ENCODE measurements at places on chromosomes 1 and 21.
A peak's percentile ranks its signal among the peaks of the same experiment; 100 is the strongest.

DNA sequence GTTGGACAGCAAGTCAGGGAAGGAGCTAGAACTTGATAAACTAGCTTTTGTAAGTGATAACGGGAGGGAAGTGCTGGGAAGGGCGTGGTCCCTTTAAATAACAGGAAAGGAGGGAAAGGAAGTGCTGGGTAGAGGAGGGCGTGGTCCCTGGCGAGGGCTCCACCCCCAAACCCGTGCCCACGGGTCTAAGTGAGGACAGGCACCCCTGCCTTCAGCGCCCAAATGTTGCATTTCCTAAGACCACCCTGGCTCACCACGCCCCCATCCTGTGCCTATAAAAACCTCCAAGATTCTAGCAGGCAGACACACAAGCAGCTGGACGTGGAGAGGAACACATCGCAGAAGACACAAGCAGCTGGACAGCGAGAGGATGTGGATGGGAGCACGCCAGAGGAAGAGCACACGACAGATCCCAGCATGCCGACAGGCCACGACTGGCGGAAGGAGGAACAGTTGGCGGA is 58.5 kb downstream of the PALMD start:
- DNase-seq = peak; percentile 15

GRCh38 chr1:36408479-36408878 is 10.8 kb upstream of the LSM10 start:
- DNase-seq = peak; percentile 40

DNA sequence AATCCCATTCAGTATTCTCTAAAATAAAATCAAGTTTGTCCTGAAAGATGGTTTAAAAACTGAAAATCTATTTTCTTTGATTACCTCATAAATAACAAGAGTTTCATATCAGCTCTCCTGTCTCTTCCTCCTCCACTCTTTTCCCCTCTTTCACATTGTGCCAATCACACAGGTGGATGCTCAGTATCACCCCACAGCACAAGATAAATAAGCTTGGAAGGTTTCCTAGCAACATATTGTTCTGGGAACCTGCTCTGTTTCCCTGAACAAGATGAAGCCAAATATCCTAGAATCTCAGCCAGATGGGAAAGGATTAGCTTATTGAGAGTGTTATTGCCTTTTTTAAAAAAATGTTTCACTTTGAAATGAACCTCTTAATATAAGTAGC is 45.7 kb upstream of the CACYBP start:
- DNase-seq = no peak

DNA sequence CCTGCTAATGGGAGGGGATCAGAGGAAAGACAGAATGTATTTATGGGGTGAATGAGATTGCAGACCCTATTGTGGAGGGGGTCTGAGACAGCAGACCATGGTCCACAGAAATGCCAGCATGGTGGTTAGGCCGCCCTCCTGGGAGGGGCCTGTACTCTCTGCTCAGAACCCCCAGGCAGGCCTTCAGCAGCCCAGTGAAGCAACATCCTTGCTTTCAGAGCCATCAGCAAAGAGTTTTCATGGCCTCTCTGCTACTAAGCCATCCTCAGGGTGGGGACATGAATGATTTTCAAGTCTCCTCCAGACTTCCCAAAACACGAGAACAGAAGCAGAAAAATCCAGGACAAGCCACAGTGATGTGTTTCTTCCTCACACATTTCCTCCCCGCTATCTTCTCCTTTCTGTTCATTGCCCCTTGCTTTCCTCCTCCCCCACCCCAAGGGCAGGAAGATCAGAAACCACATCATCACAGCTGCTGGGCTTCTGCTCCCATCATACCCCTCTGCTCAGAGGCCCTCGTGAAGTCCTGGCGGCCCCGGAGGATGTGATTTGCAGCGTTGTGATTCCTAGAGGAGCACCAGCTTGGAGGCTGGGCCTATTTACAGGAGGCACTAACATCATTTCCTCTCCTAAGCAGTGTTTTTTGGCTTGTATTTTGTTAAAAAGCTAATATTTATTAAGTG is 48.0 kb downstream of the ABCA4 start:
- no peak for DNase-seq

GRCh38 chr21:35475009-35475408 is 425.9 kb upstream of the RUNX1 start:
- DNase-seq = no peak

- DNase-seq = peak; percentile 45
Observed at GRCh38 chr1:77538956-77539518, 143.4 kb downstream of the ZZZ3 start.

DNA sequence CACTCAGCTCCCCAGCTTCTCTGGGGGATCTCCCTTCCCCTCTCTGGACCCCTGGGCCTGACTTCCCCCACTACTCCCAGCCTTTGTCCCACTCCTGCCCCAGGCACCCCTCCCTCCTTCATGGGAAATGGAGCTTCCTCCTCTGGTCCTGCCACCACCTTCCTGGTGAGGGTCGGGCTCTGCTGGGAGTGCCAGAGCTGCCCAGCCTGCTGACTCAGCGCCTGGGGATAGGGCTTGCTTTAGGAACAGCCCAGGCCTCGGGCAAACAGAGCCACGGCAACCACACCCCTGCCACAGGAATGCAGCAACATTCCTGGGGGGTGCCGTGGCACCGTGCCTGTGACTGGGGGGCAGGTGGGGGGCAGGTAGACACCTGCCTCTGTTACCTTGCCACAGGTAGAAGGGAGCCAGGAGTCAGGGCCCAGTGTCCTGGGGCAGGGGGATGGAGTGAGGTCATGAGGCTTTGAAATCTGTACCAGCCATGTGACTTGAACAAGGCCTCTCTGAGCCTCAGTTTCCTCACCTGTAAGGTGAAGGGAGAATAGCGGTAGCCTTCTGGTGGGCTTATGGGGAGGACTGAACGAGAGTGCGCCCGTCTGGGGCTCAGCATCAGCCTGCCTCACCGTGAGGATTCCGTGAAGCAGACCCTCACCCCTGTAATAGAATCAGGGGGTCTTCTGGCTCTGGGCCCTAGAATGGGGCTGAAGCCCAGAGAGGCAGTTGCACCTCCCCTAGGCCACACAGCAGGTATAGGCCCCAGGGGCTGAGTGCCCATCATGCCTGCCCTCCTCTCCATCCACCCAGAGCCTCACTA is 17.8 kb upstream of the EPHA2 start:
- peak; percentile 75 for DNase-seq

DNA sequence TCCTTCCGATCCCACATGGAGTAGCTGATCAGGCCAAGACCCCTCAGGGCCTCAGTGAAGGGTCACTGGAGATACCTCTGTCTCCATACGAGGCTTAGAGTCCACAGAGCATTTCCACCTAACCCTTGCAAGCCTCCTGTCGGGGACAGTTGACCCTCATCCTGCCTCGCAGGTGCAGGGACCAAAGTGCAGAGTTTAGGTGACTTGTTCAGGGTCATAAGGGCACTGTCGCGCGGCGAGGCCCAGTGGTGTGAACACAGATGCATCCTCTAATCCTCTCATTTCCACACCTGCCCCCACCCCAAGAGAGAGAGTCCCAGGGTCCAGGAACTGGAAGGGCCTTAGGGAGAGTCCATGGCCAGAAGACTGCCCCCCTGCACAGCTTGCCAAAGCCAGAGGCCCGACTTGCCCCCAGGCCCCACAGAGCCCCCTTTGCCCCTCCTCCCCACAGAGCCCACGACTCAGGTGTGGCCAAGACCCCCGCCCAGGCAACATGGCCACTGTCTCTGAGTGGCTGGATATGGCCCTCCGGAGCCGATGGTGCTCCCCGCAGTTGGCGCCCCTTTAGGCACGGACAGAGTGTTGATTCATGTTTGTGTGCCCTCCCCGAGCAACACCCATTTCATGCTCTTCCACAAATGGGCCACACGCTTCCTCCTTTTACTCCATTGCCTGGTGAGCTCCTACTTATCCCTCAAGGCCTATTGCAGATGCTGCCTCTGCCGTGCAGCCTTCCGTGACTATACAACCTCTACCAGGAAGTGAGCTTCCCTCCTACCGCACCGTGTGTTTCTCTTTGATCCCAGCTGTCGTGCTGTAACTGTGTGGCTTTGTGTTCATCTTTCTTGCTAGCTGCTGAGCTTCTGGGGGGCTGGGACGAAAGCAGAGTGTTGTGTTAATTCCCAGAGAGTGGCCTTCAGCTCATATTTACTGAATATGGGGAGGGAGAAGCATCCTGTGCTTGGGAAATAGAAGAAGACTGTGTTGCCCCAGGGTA is 1.7 kb downstream of the TRPM2 start:
- no peak for DNase-seq

DNA sequence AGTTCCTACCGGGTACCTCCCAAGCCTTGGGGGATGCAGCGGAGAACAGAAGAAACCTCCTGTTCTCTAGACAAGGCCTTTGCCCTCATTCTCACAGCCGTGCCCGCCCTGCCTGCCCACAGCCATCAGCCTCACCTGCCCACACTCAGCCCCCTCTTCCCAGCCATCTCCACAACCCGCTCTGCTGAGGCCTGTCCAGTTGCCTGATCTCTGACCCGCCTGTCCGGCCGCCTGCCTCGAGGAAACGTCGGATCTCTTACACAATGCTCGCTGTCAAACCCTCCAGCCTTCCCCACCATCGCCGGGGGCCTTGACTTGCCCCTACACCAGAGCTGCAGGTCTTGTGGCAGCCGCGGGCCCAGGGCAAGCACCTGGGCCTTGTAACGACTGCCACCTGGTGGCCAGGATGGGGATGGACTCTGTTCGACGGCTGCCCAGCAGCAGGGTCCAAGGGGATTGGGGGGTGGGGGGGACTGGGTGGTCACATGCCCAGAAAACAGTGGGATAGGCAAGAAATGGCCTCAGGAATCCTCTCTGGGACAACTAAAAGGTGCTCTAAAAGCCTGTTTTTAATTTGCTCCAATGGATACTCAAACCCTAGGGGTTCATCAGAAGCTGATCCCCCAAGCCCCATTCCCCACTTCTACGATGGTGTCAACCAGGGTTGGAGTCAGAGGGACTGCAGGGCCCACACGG is 31.0 kb downstream of the SLC45A1 start:
- peak; percentile 57 for DNase-seq

DNA sequence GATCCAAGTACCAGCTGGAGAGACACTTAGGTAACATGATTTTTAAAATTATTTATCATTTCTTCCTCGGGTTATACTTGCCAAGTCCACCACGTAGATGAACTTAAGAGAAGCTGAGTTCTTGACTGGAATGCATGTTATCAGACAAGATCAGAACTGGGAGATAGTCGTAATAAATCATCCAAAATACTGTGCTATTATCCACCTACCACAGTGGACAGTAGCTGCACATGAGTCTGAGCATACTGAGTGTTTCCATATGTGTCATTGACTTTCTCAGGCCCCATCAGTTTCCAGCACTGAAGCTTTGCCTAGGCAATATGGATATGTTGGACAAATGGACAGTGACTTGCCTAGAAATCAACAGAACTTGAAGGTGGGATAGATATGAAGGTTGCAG is 77.9 kb upstream of the RRP15 start:
- no peak for DNase-seq

DNA sequence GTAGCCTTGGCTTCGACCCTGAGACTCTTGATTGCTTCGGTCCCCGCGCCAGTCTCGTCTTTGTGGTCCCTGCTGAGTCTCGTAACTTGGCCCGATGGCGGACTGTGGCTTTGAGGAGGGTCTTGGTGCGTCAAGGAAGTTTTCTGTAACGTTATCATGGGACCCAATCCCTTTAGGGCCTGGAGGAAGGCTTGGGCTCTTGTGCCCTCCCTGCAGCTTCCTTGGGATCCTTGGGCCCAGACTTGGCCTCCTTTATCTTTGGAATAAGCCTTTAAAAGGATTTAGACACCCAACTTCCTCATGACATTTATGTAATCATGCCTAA is 371 bp downstream of the ZMPSTE24 start:
- DNase-seq = no peak

DNA sequence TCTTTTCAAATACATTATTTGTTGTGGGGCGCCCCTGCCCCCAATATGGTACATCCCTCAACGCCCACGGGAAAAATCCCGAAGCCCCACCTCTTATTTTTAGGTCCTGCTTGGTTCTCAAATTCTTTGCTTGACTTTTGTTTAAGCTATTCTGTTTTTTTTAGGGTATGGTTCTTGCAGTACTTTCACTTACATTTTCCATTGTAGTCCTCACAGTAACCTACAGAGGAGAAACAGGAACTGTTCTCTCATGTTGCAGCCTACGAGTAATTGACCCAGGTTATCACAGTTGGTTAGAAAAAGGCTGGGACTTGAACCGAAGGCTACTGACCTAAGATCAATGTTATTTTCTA is 697 bp upstream of the C21orf91 start:
- DNase-seq = no peak

DNA sequence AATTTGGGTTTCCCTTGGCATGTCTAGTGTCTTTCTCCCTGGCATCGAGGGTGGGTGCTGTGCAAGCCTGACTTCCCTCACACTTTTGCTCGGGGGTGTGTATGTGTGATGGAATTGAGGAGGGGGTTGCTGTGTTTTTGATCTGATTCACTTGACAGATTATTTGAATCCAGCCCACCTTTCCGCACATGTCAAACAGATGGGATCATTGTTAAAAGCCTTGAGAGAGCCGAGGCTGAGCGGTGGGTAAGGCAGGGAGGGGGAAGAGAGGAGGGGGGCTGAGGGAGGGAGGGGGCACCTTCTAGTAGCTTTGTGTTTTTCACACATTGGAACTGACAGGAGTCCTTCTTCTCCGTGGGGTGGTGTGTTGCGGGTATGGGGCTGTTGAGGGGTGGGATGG is 90.0 kb downstream of the PAPPA2 start:
- DNase-seq = no peak

DNA sequence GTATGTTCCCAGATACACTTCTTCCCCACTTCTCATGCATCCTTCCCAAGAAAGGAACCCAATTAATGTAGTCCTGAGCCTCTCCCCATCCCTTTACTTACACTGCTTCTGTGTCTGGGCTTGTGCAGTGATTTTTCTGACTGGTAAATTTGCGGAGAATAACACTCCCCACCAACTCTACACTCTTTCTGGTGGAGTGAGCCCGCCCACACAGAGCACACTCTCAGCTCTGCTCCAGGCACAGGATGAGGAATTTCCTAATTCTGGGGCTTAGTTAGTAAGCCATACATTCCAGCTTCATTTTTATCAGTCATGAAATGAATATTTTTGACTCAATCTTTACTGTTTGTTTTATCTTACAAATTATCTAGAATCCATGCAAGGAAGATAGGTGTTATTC is 38.6 kb downstream of the FMO4 start:
- DNase-seq = no peak

DNA sequence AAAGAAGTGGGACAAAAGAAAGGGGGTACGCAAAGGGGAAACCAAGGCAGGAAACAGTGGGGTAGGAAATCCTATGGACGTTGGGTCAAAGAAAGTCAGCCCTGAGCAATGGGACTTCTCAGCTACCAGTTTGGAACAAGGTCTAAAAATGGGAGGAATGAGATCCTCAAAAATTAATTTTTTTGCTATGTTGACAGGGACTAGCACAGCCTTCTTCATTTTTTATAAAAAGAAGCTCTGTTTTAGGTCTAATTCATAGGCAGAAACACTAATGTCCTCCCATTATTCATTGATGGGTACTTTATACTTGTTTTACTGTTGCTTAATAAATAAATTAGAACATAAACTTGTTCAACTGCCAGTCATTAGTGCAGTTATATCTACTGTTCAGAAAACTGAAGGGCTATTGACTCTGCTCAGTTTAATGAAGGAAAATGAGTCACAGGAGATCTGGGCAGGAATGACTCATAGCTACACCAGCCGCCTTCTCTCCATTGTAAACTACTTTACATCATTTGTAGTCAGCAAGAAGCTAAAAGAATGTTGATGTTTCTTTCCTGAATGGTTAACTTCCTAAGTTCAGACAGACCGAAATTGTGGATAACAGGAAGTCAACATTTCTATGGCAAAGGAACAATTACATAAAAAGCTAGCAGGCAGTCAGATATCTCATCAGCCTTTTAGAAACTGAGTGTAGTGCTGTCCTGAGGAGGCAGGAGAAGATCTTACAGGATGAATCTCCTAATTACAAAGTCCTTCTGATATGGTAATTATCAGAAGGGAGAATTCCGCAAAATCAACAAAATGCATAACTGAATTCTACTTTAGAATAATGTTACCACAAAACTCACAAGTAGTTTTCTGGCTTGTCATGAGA is 356.4 kb upstream of the PKN2 start:
- peak; percentile 17 for DNase-seq
